Motor neuron (in vitro differentiated cells): ENCODE measurements at places on chromosomes 7 and 10.

DNA sequence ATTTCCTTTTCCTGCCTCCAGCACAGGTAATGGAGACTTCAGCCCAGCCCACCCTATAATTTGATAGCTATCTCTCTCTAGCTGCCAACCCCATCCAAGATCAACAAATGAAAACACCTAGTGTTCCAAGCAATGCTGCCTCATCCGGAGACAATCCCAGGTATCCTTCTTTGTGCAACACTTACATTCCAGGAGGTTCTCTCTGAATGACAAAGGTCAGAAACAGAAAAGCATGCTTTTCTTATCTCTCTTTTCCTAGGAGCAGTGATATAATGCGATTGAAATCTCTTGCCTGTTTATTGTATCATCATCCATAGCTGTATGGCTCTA, 699.3 kb downstream of the INHBA start:
- no peak for ATAC-seq

- peak; percentile 47 for ATAC-seq
Observed at GRCh38 chr10:120493411-120494312, 36.6 kb downstream of the PLPP4 start.

DNA sequence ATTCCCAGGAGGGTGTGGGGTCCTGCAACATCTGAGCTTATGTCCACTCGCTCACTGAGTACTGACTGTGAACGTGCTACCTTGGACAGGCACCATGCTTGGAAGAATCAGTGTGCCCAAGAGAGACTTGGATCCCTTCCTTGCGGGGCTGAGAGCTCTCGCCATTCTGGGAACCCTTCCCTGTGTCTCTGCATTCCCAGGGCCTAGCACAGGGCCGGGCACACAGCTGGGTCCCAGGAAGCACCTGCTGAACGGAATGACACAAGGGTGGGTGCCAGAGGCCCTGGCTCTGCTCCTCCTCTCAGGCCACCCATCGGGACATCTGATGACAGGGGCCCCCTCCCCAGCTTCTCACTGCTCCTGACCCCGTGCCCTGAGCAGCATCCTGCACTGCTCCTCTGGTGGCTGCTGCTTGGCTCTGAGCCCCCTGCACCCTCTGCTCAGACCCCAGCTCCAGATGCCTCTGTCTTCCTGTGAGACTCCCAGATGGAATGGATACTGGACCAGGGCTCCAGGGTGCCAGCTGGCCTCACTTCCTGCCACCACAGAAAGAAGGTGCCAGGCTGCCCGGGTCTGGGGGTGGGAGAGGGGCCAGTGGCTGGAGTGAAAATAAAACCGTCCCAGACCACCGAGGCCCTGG, 129.6 kb downstream of the NEURL1 start:
- no peak for ATAC-seq

DNA sequence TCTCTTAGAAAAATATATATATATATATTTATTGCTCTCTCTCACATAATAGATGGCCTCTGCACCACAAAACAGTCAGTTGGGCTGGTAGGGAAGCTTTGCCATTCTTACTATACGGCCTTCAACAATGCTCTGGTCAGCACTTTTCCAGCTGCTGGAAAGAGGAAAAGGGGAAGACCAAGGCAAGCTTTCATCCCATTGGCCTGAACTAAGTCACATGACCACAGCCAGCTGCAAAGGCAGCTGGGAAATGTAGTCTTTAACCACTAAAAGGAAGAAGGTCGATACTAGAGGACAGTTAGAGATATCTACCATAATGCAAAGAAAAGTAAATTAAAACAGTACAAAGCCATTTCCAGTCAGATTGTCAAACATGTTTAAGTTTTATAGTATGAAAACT, 58.4 kb upstream of the MACROH2A2 start:
- ATAC-seq: no peak

DNA sequence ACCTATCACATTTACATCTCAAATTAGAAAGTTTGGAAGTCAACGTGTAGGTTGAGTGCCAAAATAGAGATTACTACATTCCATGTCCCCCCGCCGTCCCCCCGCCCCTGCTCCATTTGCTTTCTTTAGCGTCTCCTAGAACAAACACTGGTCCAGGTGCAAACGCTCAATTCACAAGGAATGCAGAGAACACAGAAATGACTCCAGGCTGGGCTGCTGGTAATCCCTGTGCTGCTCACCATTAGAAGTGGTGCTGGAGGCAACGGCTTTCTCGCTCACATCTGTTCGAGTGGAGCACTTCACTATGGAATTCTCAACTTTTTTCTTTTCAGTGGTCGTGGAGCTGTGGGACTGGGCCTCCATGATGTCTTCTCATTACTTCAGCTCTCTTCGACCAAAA, 14.1 kb downstream of the GLI3 start:
- no peak for ATAC-seq

DNA sequence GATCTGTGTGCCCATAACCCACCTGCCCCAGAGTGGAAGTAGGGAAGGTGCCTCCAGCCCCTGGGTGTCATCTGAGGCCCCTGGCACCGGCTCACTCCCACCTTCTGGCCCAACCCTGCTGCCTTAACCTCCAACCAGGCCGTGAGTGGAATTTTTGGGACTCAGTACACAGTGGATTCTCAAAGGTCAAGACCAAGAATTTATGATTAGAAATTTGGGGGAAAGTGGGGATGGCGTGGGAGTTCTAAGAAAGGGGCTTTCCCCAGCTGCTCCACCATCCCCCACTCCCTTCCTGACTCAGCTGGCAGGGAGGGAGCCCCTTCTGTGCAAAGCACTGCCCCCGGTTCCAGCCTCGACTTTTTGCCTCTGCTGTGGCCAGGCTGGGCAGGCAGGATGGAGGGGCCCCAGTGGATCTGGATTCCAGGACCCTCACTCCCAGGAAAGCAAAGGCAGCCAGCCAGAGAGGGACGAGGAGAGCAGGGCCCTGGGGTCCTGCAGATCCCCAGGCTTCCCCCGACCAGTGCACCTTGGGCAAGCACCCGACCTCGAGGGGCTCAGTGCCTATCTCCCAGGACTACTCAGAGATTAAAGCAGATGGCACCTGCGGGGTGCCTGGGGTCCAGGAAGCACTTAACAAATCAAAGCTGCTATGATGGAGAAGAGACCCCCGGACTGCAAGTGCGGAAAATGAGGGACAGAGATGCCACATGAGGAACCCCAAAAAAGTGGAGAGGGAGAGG, 12.8 kb downstream of the SPOCK2 start:
- no peak for ATAC-seq

GRCh38 chr7:83248000-83248399, 85.3 kb upstream of the PCLO start:
- ATAC-seq: no peak

- ATAC-seq: no peak
Observed at GRCh38 chr7:19378345-19378714, 233.1 kb upstream of the FERD3L start.
